Kasumi-1 (cell line): ENCODE measurements at places on chromosomes 1 and 21.

DNA sequence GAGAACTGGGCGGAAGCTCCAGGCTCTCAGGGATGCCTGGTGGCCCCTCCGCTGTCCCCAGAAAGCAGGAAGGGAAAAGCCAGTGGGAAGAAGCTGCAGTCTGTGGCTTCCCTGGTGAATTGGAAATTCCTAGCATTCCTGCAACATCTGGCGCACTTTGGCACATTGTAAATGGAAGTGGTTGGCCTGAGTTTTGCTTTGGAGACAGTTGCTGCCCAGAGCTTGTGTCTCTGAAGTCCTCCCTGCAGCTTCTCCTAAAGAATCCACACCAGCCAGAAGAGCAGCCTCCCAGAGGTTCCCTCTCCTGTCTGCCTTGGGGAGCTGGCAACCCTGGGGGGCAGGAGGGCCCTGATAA lies 48.2 kb downstream of the ARHGEF10L start:
- DNase-seq = no peak

- DNase-seq = no peak
These were observed 38.8 kb downstream of the RCAN1 start for GRCh38 chr21:34576041-34576511.

- no peak for DNase-seq
These were observed 790 bp downstream of the DNAJC6 start for GRCh38 chr1:65310078-65310587.

- DNase-seq = no peak
These were observed 353.5 kb upstream of the B3GALT2 start for GRCh38 chr1:193539731-193540459.

- DNase-seq = no peak
These were observed 16.3 kb downstream of the FAAH start for GRCh38 chr1:46410156-46411009.

- DNase-seq = peak; percentile 81
These were observed 132.8 kb downstream of the SNX7 start for GRCh38 chr1:98794196-98794886.

DNA sequence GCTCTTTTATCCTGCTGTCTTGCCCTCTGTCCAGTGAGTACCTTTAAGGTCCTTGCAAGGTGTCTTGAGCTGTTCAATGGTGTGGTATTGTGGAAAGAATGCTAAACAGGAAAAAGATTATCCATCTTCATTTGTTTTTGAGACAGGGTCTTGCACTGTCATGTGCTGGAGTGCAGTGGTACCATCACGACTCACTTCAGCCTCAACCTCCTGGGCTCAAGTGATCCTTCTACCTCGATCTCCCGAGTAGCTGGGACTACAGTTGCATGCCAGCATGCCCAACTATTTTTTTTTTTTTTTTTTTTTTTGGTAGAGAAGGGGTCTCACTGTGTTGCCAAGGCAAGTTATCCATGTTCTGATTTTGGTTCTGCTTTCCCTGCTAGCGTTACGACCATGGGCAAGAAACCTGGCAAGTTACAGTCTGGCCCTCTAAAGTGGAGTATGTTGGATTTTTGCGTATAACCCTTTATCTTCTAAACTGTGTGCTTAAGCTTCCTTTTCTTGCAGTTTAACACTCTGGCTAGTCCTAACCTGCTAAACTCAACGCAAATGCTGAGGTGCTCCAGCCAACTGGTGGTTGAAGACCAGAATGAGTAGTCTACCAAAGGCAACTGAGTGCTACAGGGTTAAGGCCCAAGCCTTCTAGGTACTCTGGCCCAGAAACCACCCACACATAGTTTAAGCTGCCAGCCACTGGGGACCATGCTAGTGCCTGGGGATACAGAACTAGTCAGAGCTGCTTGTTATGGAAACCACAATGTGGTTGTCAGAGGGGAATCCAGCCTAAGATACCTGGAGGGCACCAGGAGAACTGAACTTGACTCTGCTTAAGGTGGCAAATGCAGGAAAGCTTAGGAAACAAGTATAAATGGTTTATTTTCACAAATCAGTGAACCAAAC lies 7.9 kb downstream of the RPL11 start:
- no peak for DNase-seq

GRCh38 chr21:31479714-31480113 lies 135.7 kb upstream of the TIAM1 start:
- DNase-seq = no peak

GRCh38 chr21:45982092-45982757 lies 655 bp downstream of the COL6A1 start:
- no peak for DNase-seq

- no peak for DNase-seq
These were observed 11.1 kb downstream of the PTPRC start for GRCh38 chr1:198649968-198650338.

DNA sequence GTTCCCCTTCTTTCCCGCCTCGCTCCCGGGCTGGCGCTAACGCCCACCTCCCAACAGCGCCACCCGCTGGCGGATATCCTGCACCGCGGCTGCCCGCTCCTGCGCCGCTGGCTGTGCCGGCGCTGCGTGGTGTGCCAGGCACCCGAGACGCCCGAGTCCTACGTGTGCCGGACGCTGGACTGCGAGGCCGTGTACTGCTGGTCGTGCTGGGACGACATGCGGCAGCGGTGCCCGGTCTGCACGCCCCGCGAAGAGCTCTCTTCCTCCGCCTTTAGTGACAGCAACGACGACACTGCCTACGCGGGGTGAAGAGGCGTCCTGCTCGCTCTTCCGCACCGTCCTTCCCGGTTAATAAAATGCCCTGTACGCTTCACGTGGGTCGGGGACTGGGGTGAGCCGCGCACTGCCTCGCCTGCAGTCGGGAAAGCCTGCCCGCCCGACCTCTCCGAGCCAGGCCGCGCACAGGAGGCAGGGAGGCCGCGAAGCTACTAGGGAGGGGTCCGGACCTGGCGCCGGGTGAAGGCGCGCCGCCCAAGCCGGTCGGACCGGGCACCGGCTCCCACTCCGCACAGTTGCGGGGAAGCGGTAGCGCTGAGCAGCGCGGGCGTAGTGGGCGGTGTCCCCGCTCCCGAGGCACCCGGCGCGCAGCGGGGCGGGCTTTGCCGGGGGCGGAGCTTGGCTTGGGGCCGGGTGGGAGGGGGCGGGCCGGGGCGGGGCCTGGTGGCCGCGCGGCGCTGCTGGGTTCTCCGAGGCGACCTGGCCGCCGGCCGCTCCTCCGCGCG lies at the start of gene ADAM15:
ADAM15 (plus strand) TSS at position 757 of the 782 bp plus-strand sequence. CDS start 71 bp downstream, outside the sequence.
- DNase-seq = peak; percentile 74

DNA sequence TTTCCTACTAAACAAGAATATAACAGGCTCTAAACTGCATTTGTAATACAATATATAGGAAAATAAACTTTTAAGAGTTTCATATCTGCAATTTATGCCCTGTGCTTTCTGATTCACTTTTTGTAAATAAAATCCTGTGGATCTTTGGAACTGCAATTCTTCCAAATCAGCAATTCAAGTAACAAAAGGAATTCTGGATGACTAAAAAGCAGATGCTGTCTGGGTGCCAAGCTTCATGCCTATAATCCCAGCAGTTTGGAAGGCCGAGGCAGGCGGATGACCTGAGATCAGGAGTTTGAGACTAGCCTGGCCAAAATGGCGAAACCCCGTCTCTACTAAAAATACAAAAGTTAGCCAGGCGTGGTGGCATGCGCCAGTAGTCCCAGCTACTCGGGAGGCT lies 6.3 kb downstream of the NME7 start:
- no peak for DNase-seq

- no peak for DNase-seq
These were observed 51.0 kb downstream of the KIAA0319L start for GRCh38 chr1:35505911-35506798.

- DNase-seq = no peak
These were observed 14.0 kb downstream of the IFI16 start for GRCh38 chr1:159023723-159024122.

- no peak for DNase-seq
These were observed 889.5 kb downstream of the USP25 start for GRCh38 chr21:16619281-16619680.

GRCh38 chr1:198472119-198472518 lies 68.4 kb downstream of the ATP6V1G3 start:
- DNase-seq = no peak

DNA sequence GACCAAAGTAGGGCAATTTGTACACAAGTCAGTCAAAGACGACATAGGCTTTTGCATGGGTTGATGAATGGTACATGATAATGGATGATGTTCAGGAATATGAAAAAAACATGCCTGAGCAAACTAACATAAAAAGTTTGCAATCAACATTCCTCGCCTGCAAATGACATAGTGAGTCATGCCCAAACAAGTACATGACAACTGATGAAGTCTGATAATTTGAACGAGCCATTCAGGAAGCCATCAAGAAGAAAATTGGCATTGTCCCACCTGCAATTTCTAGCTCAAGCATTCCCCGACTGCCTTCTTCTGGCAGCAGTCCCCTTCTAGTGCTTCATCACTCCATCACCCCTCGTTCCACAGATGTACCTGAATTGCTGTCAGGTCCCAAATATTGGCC lies 118.4 kb upstream of the NR5A2 start:
- no peak for DNase-seq

- no peak for DNase-seq
These were observed 76.4 kb downstream of the TIAM1 start for GRCh38 chr21:31267644-31268043.

DNA sequence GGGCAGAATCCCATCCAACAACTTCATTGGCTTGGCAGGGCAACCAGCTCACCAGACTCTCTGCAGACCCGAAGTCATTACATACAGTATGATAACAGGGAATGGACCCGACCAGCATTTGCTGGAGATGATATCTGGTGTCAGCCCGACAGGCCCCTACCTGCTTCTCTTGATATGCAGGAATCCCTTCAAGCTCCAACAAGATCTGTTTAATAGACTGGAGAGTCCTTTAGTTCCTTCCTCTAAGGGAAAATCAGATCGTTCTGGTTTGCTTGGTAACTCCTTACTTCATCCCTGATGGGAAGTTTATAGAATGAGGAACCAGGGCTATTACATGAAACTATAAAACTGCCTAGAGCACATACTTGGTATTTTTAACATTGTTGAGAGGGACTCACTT lies 61.2 kb downstream of the EDARADD start:
- no peak for DNase-seq

GRCh38 chr1:90402893-90403849 lies 313.9 kb downstream of the BARHL2 start:
- DNase-seq = no peak

GRCh38 chr1:76083189-76083588 lies 8.6 kb downstream of the ST6GALNAC3 start:
- no peak for DNase-seq

DNA sequence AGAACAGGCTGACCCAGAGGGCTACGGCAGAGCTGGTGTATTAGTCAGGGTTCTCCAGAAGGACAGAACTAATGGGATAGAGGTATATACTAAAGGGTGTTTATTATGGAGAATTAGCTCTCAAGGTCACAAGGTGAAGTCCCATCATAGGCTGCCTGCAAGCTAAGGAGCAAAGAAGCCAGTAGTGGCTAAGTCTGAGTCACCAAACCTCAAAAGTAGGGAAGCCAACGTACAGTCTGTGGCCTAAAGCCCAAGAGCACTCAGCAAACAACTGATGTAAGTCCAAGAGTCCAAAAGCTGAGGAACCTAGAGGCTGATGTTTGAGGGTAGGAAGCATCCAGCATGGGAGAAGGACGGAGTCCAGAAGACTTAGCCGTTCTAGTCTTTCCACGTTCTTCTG lies 179.2 kb downstream of the BACH1 start:
- DNase-seq = no peak

DNA sequence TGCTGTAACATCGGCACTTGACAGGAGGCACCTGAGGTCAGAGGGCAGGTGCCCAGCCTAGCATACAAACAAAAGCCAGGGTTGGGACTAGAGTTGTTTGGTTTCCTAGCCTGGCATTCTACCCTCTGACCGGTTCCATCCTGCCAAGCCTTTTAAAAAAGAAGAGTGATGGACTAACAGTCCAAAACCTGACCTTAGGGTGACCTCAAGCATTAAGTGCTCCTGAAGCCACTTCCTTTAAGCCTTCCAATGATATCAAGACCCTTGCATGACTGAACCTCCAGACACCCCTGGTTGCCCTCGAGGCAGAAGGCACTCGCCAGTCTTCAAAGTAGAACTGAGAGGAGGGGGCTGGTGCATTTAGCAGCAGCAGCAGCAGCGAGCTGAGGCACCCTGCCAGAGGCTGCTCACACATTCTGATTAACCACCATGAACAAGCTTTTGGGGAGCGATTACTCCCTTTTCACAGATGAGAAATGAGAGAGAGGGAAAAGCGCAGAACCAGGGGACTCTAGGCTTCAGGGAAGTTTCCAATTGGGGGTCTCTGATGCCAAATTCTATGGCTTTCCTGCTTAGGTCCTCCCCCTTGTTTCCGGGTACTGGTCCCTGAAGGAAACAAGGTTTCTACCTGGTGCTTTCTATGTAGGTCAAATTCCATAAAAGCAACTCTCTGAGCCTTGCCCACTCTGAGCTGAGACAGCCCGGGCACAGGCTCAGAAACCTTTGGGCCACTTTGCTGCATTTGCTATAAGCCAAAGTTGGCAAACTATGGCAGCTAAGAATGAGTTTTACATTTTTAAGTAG lies 9.2 kb downstream of the SLC2A1 start:
- no peak for DNase-seq

GRCh38 chr1:236281198-236281653 lies 532 bp downstream of the ERO1B start:
- peak; percentile 69 for DNase-seq

- DNase-seq = no peak
These were observed 1574.2 kb downstream of the PLA2G4A start for GRCh38 chr1:188402986-188403385.

DNA sequence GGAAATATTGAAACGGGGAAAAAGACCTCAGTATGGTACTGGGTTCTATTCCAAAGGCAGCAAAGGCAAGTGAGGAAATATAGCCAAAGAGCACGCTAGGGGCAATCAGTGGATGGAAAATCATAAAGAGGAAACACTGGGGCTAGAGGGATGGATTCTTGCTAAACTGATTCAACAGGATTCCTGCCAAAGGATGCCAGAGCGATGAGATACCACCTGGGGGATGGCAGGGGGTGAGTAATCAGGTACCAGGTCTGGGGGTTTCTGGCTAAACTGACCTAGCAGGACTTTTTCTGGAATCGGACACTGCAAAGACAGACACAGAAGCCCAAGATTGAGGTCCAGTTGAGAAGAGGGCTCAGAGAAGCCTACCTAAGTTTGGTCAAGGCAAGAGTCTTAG lies 6.7 kb downstream of the CHI3L2 start:
- no peak for DNase-seq

DNA sequence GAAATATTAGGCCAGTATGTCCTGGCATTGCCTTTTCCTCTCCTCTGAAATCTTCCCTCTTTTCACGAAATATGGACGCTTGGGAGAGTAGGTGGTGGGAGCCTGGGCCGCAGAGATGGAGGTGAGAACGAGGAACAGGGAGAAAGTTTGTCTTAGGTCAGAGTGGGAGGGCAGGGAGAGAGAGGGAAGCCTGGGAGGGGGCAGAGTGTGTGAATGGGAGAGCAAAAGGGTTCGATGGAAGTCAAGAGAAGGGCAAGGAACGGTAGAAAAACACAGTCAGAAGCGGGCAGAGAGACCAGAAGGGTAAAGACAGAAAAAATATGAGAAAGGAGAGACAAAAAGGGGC lies 1.2 kb downstream of the TRABD2B start:
- no peak for DNase-seq
